ENCODE measurements at places on chromosomes 1 and 21.
A peak's percentile ranks its signal among the peaks of the same experiment; 100 is the strongest.

- no peak for DNase-seq
Observed at GRCh38 chr21:29077651-29078090, 4.2 kb upstream of the CCT8 start.

- DNase-seq, result no peak
Observed at GRCh38 chr1:228408041-228408868, 1.6 kb upstream of the TRIM11 start.

- no peak for DNase-seq
Observed at GRCh38 chr21:28111151-28111619, 881.5 kb downstream of the LTN1 start.

GRCh38 chr1:179326746-179327145 lies 33.1 kb downstream of the SOAT1 start:
- no peak for DNase-seq

DNA sequence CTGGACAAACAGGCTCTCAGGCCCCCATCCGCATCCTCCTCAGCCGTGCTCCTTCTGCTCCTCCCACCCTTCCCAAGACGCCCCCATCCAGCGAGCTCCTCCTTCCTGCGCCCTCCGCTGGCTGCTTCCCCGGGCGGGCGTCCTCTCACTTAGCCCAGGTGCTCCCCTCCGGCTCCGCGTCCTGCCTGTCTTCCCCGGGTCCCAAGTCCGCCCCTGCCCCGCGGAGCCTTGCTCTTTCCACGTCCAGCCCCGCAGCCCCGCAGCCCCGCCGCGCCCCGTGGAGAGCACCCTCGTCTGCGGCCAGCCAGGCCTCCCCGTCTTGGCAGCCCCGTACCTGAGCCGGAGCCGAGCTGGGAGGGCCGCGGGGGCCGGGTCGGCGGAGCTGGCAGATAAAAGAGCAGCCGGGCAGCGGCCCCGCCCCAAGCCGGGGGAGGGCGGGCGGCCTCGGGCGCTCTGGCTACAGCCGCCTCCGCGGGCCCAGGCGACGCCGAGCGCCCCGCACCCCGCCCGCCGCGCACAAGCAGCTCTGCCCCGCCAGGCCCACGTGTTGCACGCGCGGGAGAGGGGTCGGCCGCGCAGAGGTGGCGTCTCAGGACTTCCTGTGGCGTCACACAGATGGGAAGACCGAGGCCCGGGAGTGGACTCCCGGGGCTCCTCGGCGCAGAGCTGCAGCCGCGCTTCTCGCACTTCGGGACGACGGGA lies at the start of gene PAQR7:
PAQR7 (minus strand) TSS at position 555 of the 702 bp plus-strand sequence. CDS start 11,869 bp downstream, outside the sequence.
- peak; percentile 61 for DNase-seq

DNA sequence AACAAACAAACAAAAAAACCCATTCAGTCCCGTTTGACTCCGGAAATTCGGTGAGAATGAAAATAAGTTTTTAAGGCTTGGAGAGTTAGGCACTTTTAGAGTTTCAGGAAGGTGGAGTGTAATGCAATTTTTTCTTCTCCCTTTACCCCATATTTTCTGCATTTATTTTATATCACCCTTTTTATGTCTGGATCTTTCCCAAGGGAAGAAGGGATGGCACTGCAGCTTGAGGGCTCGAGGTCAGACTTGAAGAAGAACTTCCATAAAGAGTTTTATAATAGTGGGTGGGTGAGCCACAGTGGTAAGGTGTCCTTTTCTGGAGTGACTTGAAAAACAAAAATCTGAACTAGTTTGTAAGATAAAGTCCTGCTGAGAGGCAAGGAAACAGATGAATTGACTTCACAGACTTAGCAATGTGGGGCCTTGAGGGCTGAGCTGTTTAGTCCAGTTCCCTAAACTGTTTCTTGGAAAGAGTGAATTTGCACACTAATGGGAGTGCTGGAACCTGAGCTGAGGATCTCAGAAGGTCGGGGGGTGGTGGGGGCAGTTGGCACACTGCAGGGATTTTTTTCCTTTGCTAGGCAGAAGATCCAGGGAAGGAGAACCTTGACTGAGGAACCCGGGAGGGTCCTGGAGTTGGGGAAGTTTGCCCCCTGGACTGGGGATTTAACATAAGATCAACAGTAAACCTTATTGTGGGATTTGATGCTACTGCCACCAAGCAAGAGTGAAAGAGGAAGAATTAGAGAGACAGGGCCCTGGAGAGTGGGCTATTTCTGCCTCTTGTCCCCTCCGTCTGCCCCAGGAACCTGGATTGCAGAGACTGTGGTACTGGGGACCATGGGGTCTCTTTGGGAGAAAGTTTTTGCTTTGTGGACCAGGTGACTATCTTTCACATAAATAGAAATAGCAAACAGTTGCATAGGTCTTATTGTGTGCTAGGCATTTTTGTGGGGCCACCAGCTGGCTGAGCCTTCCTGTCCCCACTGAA lies 1.8 kb upstream of the MEX3A start:
- no peak for DNase-seq

DNA sequence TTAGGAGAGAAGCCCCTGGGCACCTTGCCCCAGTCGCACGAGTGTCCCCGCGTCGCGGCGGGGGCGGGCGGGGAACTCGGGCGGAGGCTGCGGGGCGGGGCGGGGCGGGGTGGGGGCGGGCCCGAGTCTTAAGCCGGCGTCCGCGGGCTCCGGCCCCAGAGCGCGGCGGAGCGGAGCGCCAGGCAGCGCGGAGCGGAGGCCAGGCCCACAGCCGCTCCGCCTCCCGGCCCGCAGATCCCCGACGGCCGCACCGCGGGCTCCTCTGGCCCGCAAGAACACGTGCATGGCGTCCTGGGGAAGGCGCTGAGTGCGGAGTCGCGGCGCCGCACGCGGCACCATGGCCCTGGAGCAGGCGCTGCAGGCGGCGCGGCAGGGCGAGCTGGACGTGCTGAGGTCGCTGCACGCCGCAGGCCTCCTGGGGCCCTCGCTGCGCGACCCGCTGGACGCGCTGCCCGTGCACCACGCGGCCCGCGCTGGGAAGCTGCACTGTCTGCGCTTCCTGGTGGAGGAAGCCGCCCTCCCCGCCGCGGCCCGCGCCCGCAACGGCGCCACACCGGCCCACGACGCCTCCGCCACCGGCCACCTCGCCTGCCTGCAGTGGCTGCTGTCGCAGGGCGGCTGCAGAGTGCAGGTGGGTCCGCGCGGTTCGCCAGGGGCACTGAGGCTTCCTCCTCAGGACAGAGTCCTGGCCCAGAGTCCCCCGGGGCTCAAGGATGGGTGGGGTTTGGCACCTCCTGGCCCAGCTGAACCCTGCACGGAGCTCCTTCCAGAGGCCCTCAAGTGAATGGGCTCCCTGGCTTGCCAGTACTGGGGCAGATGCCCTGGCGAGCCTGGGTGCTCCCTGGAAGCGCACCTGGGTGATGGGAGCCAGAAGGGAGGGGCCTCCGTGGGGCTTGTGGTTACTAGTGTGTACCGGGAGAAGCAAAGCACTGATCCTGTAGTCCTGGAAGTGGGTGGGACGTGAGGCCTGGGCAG lies at the start of gene ESPN:
ESPN (plus strand) TSS at position 158 of the 975 bp plus-strand sequence; CDS start at position 338, 180 bp downstream.
- DNase-seq, result no peak

DNA sequence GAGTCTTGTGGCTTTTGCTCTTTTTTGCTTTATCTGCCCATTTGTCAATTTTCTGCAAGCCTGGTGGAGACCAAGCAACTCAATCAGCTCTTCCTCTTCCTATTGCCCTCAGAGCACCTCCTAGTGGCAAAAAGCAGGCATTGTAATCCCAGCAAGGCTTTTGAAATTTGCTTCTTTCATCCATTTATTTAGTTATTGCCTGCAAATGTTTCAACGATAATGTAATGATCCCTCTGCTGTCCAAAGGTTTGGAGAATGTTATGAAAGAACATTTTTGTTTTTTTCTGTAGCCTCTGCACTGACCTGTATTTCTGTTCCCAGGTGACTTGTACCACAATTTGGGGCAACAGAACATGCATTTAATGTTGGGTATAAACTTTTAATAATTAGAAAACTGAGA lies 127.8 kb downstream of the GABPA start:
- DNase-seq, result no peak

GRCh38 chr1:65845535-65846060 lies 52.9 kb downstream of the PDE4B start:
- no peak for DNase-seq

- no peak for DNase-seq
Observed at GRCh38 chr1:41659159-41659495, 174.6 kb upstream of the EDN2 start.

- DNase-seq, result no peak
Observed at GRCh38 chr1:234479310-234479559, 256 bp upstream of the TARBP1 start.

- no peak for DNase-seq
Observed at GRCh38 chr1:97378596-97378995, 542.2 kb downstream of the DPYD start.

GRCh38 chr1:89877756-89878155 lies 56.9 kb downstream of the LRRC8D start:
- DNase-seq, result no peak
